GM23248 (cell line): ENCODE measurements at places on chromosomes 12 and 14. TPM values are rescaled to one million over a fixed set of nuclear protein-coding genes. Genes with fewer than 3 reads are reported as not detected.
A peak's percentile ranks its signal among the peaks of the same experiment; 100 is the strongest.

DNA sequence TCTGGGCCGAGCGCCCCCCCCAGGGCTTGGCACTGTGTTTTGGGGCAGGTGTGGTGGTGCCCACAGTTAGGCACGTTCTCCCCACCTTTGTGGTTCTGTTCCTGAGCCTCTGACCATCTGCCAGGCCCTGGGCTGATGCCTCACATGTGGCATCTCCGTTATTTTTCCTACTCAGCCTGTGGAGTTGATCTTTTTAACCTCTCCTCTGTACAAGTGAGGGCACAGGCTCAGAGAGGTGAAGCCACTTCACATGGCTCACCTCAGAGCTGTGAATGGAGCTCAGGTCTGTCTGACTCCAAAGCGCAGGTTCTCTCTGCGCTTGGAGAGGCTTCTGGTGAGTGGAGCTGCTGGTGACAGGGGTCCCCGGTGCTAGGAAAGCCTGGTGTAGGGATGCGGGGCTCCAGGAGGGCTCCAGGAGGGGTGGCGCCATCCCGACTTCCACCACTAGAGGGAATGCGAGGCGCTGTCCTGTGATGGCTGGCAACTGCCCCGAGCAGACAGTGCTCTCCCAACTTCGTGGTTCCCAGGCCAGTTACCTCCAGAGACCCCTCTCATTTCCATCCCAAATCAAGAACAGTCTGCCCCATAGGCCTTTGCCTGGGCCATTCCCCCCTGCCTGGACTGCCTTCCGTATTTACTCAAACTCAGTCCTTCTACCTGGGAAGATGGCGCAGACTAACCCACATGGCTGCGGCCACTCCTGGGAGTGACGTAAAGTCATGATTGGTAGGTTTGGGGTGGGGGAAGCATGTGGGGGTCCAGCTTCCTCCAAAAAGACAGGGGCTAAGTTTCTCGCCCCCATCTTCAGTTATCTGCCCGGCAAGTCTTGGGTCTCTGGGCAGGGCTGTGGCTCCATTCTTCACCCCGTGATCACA lies 9.9 kb downstream of the BCL7A start:
- DNase-seq: peak; percentile 58

TMEM119 gene
- 58.6 and 93.2 TPM in 2 replicates for total RNA-seq

DNA sequence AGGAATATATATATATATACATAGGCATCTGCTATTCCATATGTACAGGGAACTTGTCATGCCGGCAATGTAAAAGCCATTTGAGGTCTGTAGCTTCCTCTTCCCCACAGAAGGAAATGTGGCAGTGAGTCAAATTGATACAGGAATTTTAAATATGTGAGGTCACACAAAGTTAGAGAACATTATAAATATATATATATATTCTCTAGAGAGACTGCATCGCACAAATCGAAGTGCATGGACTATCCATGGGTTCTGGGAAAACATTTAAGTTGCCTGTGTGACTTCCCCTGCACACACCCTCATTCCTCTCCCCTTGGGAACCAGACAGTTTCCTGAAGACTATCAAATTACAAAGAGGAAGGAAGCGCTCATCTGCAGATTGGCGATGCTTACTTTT lies 100.9 kb upstream of the CCDC91 start:
- DNase-seq: peak; percentile 40

DNA sequence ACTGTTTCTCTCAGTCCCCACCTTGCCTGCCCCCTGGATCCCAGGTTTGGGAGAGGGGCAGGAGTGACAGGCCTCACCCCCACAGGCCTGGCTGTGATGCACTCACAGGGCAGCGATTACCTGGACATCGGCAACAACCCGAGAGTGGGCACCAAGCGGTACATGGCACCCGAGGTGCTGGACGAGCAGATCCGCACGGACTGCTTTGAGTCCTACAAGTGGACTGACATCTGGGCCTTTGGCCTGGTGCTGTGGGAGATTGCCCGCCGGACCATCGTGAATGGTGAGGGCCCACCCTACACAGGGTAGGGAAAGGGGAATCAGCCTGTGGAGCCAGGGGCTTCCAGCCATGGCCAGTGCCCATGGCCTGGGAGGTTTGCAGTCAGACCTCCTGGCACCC lies 8.6 kb downstream of the ACVRL1 start:
- no peak for DNase-seq

DNA sequence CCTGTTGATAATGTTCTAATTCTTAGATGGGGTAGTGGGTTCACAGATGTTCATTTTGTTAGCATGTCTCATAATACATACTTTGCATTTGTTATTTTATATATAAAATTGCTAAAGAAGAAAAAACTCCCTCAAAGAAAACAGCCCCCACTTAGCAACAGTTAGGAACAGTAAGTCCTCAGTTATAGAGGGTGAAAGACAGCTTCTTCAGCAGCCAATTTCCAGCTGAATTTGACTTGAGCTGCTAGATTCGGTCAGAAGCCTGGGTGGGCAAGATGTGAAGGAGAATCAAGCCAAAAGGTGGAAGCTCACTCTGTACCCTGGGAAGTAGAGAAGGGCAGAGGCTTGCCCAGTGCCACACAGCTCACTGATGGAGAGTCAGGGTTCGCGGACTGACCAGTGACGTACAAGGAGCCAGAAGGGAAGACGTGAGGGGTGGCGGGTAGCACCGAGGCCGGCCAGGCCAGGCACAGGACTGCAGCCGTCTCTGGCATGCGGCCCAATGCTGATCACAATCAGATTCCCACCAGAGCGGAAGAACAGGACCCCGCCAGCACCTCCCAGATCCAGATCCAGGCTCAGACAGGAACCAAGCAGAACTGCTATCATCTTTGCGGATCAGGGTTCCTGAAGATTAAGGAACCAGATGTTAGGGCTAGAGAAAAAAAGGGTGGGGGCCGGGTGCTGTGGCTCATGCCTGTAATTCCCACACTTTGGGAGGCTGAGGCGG lies 30.4 kb upstream of the VWF start:
- DNase-seq: no peak

DNA sequence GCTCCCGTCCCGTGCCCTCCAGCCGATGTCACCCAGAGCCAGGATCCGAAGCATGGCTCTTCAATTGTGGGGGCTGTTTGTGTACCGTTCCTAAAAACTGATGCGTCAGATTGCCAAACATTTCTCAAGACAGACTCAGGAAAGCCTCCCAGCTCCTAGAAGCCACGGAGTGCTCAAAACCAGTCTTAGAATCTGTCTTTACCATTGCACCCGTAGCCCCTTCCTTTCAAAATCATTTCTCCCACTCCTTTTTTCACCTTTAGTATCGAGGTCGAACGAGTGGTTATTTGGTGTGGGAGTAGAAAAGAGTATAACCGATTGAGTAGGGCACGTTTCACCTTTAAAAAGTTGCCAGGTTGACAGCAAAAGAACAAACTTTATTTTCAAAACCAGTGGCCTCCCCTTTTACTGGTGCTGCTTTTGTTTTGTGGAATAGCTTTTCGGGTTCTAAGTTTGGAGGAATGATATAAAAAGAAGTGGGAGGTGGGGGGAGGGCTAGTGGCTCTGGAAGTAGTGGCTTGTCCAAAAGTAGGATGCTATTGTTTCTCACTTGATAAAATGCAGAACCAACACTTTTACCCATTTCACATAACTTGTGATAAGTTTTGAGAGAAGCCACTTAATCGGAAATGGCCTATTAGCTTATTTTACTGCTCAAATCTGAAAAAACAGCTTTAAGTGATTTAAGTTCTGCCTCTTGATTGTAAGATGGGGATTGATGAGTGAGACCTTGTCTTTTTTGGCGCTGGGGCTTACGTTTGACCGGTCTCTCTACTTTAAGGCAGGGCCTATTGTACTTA lies 803 bp downstream of the STK38L start:
- DNase-seq: peak; percentile 80

MGST1 gene
- total RNA-seq: 122 and 141 TPM in 2 replicates

DNA sequence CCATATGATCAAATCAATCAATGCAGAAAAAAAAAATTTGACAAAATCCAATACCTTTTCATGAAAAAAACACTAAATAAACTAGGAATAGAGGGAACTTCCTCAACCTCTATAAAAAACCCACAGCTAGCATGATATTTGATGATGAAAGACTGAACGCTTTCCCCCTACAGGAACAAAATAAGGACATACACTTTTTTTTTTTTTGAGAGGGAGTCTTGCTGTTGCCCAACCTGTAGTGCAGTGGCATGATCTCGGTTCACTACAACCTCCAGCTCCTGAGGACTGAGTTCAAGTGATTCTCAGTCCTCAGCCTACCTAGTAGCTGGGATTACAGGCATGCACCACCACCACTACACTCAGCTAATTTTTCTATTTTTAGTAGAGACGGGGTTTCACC lies 17.9 kb upstream of the CAMKK2 start:
- no peak for DNase-seq

NXPH4 gene
- 5.6 and 5.7 TPM in 2 replicates for total RNA-seq

- DNase-seq: no peak
Measured at GRCh38 chr12:5047729-5048128, 4.0 kb downstream of the KCNA5 start.

- peak; percentile 68 for DNase-seq
Measured at GRCh38 chr14:53306911-53307310, 153.8 kb upstream of the DDHD1 start.

DNA sequence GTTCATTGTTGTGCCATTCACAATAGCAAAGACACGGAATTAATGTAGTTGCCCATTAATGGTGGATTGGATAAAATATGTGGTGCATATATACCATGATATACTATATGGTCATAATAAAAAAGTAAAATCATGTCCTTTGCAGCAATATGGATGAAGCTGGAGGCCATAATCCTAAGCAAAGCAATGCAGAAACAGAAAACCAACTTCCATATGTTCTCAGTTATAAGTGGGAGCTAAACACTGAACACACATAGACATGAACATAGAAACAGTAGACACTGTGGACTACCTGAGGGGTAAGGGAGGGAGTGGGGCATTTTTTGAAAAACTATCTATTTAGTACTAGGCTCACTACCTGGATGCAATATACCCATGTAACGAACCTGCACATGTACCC lies 3.0 kb upstream of the ERP27 start:
- DNase-seq: no peak

DNA sequence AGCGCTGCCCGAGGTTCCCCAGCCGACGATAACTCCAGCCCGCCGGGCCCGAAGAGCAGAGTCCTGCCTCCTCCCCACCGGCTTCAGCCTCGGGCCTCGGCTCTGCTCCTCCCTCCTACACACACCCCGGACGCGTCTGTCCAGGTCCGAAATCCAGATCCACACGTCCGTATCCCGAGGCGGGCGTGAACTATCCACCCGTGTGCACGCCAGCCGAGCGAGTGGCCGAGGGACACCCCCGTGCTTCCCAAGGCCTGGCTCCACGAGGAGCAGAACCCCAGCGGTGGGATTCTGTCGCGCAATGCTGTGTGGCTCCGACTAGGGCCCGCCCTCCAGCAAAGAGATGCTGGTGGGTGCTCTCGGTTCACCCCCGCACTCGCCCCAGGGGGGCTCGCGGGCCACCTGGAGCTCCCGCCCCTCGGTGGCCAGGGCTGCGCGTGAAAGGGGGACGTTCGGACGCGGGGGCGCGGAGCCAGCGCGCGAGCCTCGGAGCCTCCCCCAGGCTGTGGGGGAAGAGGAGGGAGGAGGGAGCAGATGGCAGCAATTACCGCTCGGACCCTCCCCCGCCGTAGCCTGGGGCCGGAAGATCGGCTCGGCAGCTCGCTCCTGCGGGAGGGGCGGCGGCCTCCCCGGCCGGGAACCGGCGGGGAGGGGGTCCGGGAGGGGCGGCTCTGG lies 18.9 kb upstream of the ANKRD33 start:
- DNase-seq: peak; percentile 34

DNA sequence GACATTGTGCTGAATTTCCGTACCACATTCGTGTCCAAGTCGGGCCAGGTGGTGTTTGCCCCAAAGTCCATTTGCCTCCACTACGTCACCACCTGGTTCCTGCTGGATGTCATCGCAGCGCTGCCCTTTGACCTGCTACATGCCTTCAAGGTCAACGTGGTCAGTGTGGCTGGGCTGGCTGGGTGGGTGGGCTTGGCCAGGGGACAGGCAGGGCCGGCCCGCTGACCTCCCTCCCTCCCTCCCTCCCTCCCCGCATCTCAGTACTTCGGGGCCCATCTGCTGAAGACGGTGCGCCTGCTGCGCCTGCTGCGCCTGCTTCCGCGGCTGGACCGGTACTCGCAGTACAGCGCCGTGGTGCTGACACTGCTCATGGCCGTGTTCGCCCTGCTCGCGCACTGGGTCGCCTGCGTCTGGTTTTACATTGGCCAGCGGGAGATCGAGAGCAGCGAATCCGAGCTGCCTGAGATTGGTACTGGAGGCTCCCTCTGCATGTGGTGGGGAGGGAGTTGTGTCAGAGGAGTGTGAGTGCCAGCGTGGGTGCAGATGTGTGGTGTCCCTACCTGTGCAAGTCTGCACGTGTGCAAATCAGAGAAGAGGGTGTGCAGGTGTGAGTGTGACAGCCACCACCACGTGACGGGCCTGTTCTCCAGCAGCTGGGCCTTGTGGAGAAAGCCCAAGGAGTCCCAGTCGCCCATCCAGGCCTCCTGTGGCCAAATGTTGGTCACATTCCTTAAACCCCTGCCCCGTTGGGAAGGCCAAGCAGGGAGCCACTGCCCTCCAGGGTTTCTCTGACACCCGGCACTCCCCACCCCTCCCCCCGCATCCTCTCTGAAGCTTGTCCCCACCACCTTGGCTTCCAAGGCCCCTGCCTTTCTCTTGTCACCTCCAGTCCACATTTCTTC lies 5.3 kb downstream of the KCNH3 start:
- DNase-seq: no peak

DNA sequence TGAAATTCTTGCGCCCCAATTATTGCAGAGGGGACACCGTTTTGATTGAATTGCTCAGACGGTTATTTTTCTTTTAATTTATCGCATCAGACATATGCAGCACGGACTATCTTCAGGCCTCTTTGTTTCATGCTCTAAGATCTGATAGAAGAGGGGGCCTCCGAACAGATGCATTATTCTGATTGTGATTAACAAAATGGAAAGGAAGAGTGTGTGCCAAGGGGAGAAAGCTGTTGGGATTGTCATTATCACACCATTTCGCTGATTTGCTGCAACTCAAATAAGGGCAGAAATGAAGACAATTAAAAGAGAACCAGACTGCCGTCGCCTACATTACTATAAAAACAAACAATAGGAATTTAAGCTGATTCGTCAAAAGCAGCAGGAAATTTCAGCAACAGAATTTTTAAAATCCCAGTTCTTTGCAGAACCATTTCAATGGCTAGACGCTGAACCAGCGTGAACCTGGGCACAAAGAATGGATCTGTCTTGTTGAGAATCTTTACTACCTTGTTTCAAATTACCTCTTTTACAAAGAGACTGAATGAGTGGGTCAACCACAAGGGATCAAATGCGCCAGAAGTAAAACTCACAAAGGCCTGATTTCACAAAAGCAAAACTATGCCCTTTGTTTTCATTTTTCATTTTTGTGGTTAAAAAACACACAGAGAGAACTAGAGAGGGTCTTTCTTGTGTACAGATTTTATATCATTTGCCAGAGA lies 30.6 kb downstream of the TMEM132D start:
- no peak for DNase-seq

BMAL2 gene
- total RNA-seq: 27.3 and 28.7 TPM in 2 replicates

DNA sequence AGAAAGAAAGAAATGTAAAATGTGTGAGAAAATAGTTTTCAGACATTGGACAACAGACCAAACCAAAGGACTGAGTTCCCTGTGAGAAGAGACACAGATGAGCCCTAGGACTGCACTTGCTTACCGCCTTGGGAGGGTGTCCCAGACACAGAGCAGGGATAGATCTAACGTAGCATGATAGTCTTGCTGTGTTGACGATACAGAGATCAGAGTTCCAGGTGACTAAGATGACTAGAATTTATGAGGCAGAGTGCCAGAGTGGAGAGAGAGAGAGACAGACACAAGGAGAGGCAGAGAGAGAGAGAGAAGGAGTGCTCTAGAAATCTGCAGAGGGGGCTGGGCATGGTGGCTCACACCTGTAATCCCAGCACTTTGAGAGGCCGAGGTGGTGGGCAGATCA lies 148.2 kb upstream of the LMNTD1 start:
- DNase-seq: peak; percentile 37
